ENCODE measurements at places on chromosomes 7 and 10.

- no peak for DNase-seq
Observed at GRCh38 chr10:17784688-17785087, 24.5 kb upstream of the MRC1 start.

GRCh38 chr10:76393875-76394706 is 962.7 kb downstream of the LRMDA start:
- no peak for DNase-seq

DNA sequence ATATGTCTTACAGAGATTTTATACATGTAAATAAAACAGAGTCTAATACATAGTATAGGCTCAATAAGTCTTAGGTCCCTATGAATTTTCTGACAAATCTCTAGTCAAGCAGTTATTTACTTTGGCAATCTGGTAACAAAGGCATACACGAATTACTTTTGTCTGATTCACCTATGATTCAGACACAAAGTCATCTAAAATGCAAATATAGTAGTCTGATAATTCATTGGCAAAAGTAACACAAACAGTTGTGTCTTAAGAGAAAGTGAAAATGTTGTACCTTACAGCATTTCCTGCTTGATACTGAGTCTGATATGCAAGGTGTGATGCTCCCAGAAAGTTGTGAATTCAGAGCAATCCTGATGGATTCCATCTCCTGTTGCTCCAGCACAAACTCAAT is 209.4 kb upstream of the PRSS1 start:
- DNase-seq, result no peak

- no peak for DNase-seq
Observed at GRCh38 chr10:109941236-109941862, 18.0 kb upstream of the XPNPEP1 start.

GRCh38 chr10:33001908-33002492 is 44.0 kb upstream of the ITGB1 start:
- no peak for DNase-seq

- DNase-seq, result no peak
Observed at GRCh38 chr7:149792220-149792595, 18.8 kb upstream of the ZNF467 start.

- DNase-seq, result no peak
Observed at GRCh38 chr10:131461093-131461492, 149.6 kb upstream of the TCERG1L start.

GRCh38 chr10:124198871-124199270 is 105.5 kb upstream of the CHST15 start:
- DNase-seq, result no peak

DNA sequence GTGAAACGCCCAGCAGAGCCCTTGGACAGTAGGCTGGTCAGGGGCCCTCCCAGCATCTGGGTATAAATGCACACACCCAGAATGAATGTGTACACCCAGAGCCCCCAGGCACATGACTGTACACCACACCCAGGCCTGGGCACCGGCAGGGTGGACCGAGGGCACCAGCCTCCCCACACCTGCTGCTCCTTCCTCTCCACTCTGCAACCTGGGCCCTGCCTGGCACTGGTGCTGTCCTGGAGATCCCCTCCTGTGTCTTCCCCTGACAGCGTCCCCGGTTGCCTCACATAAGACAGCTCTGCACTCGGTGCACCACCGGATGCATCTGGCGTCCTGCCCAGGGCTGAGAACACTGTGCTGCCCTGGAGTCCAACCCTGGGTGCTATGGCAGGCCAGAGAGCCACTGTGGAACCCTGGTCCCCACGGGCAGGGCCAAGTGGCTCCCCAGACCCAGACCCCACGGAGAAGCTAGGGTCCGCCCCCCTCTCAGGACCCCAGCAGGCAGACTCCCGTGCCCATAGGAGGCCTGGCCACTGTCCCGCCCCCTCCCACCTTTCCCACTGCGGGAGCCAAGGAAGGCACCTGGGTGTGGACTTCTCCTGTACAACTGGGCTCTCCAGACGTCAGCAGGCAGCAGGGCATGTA is 6.6 kb downstream of the RASGEF1A start:
- DNase-seq, result no peak

GRCh38 chr10:60898321-60898720 is 45.7 kb downstream of the RHOBTB1 start:
- no peak for DNase-seq

DNA sequence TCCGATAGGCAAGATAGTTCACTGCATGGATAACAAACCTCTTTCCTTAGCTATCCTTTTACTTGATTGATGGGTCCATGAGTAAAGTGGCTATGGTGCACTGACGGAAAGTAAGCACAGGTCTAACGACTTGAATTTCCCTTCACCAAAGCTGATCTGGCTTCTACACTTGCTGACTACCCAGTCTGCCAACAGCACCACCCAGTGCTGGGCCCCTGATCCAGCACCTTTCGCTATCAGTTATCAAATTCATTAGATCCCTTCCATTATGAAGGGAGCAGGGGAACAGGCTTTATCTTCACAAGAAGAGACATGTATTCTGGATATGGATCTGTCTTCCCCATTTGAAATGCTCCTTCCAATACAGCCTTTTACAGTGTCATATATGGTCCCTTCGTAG is 855.9 kb downstream of the GRID1 start:
- DNase-seq, result peak; percentile 42

- DNase-seq, result no peak
Observed at GRCh38 chr7:143383642-143383957, 2.5 kb downstream of the ZYX start.

- DNase-seq, result no peak
Observed at GRCh38 chr10:129353101-129353500, 113.9 kb upstream of the MGMT start.

GRCh38 chr10:80448209-80448942 is 5.7 kb upstream of the TSPAN14 start:
- DNase-seq, result no peak

GRCh38 chr7:113071465-113071864 is 15.2 kb downstream of the GPR85 start:
- no peak for DNase-seq

DNA sequence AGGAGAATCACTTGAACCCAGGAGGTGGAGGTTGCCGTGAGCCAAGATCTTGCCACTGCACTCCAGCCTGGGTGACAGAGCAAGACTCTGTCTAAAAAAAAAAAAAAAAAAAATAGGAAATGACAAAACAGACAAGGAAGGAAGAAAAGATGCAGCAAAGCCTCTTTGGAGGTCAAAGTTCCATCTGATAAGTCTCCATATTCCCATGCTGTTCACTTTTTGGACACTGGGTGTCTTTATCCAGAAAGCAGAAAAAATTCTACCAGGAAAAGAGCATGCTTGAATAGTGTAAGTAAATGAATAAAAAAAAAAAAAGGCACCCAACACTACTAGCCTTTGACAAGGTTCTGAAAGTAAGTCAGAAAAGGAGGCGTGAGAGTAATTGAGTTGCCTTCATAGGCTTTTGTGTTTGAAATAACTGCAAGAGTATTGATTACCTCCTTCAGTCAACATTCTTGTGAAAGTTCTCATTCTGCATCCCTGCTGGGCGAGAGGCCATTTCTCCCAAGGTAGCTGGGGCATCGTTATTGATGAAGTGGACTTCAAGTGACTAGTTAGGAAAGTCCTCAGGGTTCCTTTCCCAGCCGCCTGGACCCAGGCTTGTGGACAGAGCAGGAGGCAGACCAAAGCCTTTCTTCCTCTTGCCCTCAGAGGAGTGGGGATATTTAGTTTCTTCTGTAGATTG is 133.3 kb upstream of the KIF5B start:
- DNase-seq, result no peak

- DNase-seq, result no peak
Observed at GRCh38 chr7:134712196-134712595, 65.5 kb downstream of the BPGM start.

- DNase-seq, result no peak
Observed at GRCh38 chr7:71364551-71364950, 232.6 kb downstream of the GALNT17 start.

GRCh38 chr10:47082055-47082784 is 171.0 kb downstream of the PTPN20 start:
- no peak for DNase-seq

DNA sequence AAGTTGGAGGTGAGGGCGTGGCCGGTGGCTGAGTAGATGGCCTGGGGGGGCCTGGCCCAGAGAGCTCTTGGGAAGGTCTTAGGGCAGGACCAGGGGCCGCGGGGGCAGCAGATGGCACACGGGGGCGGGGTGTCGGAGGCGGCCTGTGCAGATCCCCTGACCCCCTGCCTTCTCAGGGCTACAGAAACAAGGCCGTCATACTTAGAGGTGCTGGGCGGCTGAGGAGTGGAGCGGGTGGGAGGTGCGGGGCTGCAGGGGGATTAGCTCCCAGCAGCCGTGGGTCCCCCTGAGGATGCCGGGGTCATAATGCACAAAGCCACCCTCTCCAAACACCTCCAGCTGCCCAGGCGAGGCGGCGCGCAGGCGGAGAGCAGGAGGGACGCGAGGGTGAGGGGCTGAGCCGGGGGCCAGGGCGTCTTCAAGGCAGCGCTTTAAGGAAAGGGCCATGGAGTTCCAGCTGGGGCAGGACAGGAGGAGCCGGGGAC is 40.4 kb upstream of the ZNF32 start:
- no peak for DNase-seq

GRCh38 chr7:81684033-81684432 is 85.8 kb downstream of the HGF start:
- no peak for DNase-seq

- DNase-seq, result peak; percentile 13
Observed at GRCh38 chr10:14670551-14671240, 104.0 kb downstream of the FAM107B start.

DNA sequence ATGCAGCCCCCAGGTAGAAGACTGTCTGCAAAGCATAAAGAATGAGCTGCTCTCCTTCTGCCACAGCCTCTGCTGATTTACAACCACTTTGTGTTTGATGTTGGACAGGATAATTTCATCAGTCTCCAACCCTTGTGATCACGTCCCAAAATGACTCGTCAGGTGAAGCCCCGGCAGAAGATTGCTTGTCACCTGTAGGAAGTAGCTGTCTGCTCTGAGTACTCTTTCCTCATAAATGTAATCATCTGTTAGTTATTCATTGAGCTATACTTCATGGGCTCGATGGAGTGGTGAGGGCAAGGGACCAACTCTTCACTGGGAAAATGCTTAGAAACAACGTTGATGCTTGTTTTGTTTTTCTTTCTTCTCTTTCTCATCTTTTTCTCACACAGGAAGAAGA is 290.9 kb upstream of the SP8 start:
- DNase-seq, result no peak

GRCh38 chr10:17037910-17038309 is 91.7 kb downstream of the CUBN start:
- no peak for DNase-seq

- no peak for DNase-seq
Observed at GRCh38 chr10:113539789-113540188, 13.1 kb upstream of the HABP2 start.

GRCh38 chr7:109549471-109550193 is 980.0 kb downstream of the DNAJB9 start:
- DNase-seq, result no peak

GRCh38 chr10:123398180-123398591 is 244.0 kb downstream of the BUB3 start:
- DNase-seq, result peak; percentile 32

DNA sequence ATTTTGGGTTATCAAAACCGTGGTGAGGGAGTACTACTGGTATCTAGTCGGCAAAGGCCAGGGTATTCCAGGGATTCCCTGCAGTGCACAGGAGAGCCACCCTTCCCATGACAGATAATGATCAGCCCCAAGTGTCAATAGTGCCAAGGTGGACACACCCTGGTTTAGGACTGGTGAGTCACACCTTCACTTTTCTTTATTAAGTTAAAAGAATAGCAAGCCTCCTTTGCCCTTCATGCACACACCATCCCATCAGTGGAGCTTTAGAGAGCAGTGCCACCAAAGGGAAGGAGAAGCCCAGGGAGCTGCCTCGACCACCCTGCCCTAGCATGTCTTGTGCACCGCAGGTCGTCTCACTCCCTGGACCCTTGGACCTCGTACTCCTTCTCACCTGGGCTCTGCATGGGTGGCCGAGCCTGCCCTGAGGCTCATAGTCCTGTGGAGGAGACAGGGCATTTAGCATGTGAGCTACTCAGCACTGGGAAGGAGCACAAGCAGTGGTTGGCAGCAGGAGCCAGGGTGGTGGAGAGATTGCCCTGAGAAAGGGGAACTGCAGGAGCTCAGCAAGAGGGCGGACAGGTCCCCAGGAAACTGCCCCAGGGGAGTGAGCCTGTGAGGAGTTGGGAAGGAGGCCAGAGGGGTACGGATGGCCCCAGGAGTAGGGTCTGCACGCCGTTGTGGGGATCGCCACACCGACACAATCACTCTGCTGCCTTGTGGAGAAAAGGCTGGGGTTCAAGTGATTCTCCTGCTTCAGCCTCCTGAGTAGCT is 17.4 kb downstream of the UBE2D4 start:
- DNase-seq, result no peak

- DNase-seq, result no peak
Observed at GRCh38 chr10:22710139-22710745, 4.1 kb downstream of the PIP4K2A start.

DNA sequence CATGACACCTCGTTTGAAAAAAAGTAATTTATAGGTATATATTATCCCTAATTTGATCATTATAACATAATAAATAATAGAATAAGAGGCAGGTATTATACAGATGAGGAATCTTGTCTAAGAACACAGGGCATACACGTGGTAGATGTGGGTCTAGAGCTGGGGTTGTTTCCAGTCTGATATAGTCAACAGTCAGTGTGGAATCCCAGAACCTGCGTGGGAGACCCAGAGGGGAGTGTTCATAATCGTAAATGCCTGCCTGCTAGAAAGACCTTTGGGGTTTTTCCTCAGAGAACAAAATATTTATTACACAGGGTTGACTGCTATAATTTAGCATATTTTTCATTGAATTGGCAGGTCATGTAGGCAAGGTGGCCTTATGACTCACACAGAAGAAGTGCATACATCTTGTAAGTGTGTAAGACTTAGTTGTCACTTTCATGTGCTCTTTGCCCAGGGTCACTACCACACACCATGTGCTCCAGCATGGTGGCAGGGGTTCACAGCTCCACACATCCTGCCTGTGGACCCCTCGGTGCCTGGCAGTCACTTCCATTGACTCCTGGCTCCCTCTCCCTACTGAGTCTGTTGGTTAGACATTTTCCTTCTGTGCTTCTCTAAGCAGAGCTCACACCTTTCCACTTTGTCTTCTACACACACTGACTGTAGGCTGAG is 94.9 kb upstream of the IKZF1 start:
- no peak for DNase-seq

GRCh38 chr7:70134029-70134770 is 535.9 kb downstream of the AUTS2 start:
- no peak for DNase-seq

DNA sequence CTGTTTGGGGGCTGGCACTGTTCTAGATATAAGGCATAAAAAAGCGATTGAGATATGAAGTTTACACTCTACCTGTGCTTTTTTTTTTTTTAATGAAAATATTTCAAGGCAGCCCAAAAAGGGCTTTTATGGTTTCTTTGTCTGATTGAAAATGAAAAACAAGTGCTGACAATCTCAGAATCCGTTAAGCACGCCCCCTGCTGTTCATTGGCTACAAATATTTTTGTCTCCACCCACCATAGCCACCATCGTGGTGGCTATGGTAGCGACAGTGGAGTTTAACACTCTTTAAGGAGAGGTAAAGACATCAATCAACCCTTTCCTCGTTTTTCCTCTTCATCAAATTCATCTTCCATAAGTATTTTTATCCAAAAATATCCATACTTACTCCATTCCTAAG is 94.2 kb downstream of the CD36 start:
- DNase-seq, result no peak

- DNase-seq, result no peak
Observed at GRCh38 chr10:119375574-119376272, 166.8 kb downstream of the RGS10 start.

- no peak for DNase-seq
Observed at GRCh38 chr10:130648807-130649206, 512.6 kb downstream of the GLRX3 start.

GRCh38 chr7:139749545-139749944 is 28.3 kb downstream of the HIPK2 start:
- DNase-seq, result no peak

GRCh38 chr10:128470321-128470965 is 344.2 kb upstream of the MKI67 start:
- DNase-seq, result no peak
